OCI-M1 (cell line): ENCODE measurements at places on chromosomes 11 and 22.
A peak's percentile ranks its signal among the peaks of the same experiment; 100 is the strongest.

DNA sequence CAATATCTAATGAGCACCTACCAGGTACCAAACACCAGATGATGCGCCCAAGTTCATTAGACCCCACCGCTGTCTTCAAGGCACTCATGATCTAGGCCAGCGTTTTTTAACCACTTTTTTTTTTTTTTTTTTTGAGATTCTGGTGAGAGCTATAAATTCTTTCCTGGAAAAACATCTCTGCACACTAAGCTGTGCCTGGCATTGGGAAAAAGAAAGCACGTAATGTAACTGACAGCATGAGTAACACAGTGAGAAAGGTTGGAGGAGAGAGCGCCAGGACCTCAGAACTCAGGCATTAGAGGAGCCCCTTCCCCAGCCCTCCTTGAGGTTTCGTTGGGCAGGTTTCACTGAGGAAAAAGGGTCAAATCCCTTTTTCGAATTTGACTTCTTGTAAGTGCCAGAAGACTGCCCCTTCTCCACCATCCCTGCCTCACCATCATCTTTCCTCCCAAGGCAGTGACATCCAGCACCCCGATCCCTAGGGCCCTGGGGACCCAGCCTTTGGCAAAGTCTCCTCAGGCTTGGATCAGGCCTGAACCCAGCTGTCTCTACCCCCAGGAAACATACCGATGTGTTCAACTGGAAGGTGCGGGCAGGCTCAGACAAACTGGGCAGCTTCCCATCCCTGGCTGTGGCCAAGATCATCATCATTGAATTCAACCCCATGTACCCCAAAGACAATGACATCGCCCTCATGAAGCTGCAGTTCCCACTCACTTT lies 26.1 kb upstream of the SMIM35 start:
- no peak for DNase-seq

- DNase-seq = no peak
Measured at GRCh38 chr11:92416971-92417725, 192.5 kb downstream of the FAT3 start.

GRCh38 chr22:36787204-36787988 lies 11.5 kb upstream of the IFT27 start:
- DNase-seq = no peak

- DNase-seq = peak; percentile 98
Measured at GRCh38 chr11:75802913-75803820, 11.8 kb upstream of the UVRAG start.

- DNase-seq = peak; percentile 48
Measured at GRCh38 chr22:22235558-22235957, 9.0 kb upstream of the VPREB1 start.

- DNase-seq = peak; percentile 16
Measured at GRCh38 chr11:103794262-103794661, 242.2 kb upstream of the DDI1 start.

GRCh38 chr11:61855939-61856680 lies 28.0 kb downstream of the FADS2 start:
- DNase-seq = no peak

DNA sequence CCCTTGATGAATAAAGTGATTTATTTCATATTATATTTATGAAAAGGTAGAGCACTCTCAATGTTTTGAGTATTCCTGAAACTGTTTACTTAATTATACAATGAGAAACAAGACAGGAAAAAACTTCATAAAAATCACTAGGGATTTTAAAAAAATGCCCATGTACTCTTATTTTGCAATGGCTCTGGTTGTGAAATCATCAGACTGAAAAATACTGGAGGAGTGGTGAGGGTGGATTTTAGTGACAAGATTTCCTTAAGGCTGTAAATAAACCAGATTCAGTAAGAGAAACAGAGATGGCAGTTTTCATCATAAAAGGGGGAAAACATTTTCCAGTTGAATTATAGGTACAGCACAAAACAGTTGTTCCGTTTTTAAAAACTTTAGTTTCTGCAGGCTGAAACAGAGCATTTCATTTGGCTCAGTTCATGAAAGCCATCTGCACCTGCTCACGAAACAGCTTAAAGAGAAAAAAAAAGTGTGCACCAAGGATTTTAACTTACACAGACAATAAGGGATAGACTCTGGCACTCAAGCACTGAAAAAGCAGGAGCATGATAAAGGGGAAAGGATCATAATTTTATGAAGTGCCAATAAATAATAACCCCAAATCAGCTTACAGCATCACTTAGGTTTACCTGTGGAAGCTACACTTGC lies 100.7 kb downstream of the MAML2 start:
- DNase-seq = no peak

DNA sequence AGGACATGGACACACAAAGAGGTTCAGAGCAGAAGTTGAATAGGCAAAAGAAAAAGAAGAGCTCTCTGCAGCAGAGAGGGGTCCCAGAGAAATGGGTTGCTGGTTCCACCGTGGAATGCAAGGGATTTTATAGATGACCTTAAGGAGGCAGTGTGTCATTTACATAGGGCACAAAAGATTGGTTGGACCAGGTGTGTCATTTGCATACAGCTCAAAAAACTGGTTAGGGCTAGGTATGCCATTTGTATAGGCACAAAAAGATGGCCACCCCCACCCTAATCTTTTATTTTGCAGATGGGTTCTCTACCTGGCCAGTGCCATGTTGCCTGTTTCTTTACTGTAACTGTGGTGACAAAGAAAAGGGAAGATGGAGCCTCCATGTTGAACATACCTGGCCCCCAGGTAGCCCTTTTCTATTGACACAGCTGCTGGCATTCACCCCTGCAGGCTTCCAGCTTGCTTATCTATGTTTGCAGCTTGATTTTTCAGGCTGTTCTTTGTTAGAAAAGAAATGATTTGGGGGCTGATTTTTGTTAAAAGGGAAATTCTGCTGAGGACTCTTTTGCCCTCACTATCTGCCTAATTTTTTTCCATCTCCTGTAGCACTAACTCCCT lies 3.1 kb upstream of the CAVIN3 start:
- DNase-seq = no peak
